ENCODE measurements at places on chromosomes 2 and 18. TPM values are rescaled to one million over a fixed set of nuclear protein-coding genes. Genes with fewer than 3 reads are reported as not detected.

DNA sequence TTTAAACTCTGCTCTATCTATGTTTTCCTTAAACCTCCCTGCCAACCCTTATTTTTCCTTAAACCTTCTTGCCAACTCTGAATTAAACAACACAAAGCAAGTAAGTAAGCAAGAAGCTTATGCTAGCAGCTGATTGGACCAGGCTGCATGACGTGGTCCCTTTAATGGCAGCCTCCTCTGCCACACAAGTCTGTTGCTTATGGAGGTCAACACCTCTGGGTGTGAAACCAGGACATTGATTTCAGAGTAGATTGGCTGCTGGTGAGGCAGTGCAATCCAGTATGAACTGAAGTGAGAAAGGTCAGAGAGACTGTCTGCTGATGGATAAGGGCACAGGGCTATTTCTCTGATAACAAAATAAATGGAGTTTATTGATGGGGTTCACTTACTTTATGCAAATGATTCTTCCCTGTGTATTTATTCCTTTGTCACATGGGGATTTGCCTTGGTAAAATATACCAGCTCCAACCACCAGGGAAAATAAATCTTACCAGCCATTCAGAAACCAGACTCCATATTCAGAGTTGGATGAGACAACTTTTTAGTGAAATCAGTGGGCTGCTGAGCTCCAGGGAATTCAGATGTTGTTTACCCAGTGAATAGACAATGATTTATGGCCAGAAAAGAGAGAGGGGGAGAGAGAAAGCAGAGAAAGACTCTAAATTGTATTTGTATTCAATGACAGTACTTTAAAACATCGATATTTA lies 112.2 kb upstream of the NCKAP5 start:
- no peaks in the 10 kb centered on the region for H3K36me3 ChIP-seq
- 0 out of 2 replicates have a peak, but pooled peaks cover 5% of the 10 kb centered on the region for H3K4me1 ChIP-seq
- DNase-seq: no peak
- no peak overlapping the region for H3K27ac ChIP-seq
- no peak overlapping the region for H3K4me3 ChIP-seq

DNA sequence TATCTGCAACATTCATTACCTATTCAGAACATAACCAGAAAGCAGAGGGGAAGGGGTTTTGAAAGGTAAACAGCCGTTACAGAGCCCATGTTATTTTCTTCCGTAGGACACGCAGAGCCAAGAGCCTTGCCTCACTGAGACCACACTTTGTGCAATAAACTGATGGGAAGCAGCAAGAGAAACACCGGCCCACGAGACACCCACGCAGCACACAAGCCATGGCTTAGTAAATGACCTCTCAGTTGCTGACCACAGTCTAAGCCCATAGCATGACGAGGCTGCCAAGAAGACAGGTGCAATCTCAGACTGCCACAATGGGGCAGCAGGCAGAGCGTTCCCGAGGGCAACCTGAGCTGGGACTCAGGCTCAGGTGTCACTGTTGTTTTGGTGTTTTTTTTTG lies 59.6 kb downstream of the CABYR start:
- H3K4me1 ChIP-seq: no peaks in the 10 kb centered on the region
- no peaks in the 10 kb centered on the region for H3K36me3 ChIP-seq
- no peak overlapping the region for H3K27ac ChIP-seq
- no peak overlapping the region for H3K4me3 ChIP-seq
- DNase-seq: no peak

- H3K27ac ChIP-seq: no peak overlapping the region
- DNase-seq: no peak
- no peak overlapping the region for H3K4me3 ChIP-seq
- H3K36me3 ChIP-seq: no peaks in the 10 kb centered on the region
- no peaks in the 10 kb centered on the region for H3K27me3 ChIP-seq
Observed at GRCh38 chr2:203562268-203562667, 27.2 kb upstream of the RAPH1 start.

GRCh38 chr18:37422116-37422515 lies 143.5 kb downstream of the CELF4 start:
- H3K4me3 ChIP-seq: no peak overlapping the region
- no peaks in the 10 kb centered on the region for H3K4me1 ChIP-seq
- no peaks in the 10 kb centered on the region for H3K36me3 ChIP-seq
- no peak for DNase-seq

GRCh38 chr2:43139996-43140621 lies 86.3 kb downstream of the ZFP36L2 start:
- H3K27ac ChIP-seq: no peak overlapping the region
- H3K4me3 ChIP-seq: no peak overlapping the region
- no peaks in the 10 kb centered on the region for H3K36me3 ChIP-seq
- no peak for DNase-seq
- H3K4me1 ChIP-seq: peaks cover 20% of the 10 kb centered on the region
- no peaks in the 10 kb centered on the region for H3K27me3 ChIP-seq

Gene DTNA
- 25.1 TPM for total RNA-seq

Gene PKDCC
- 32.8 TPM for total RNA-seq

Gene GATA6
- not detected for total RNA-seq
